ENCODE measurements at places on chromosomes 1 and 21.

DNA sequence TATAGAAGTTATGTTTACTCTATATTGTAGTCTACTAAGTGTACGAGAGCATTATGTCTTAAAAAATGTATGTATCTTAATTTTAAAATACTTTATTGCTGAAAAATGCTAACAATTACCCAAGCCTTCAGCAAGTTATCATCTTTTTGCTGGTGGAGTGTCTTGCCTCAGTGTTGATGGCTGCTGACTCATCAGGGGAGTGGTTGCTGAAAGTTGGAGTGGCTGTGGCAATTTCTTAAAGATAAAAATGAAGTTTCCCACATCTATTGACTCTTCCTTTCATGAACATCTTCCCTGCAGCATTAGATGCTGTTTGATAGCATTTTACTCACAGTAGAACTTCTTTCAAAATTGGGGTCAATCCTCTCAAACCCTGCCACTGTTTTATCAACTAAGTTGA, 95.8 kb downstream of the CDC7 start:
- peak; percentile 57 for DNase-seq

- DNase-seq, result no peak
Measured at GRCh38 chr1:87134625-87135328, 193.9 kb upstream of the LMO4 start.

- no peak for DNase-seq
Measured at GRCh38 chr1:15452866-15453571, 3.5 kb upstream of the CELA2A start.

GRCh38 chr1:10727751-10728232, 68.7 kb downstream of the CASZ1 start:
- DNase-seq, result no peak

DNA sequence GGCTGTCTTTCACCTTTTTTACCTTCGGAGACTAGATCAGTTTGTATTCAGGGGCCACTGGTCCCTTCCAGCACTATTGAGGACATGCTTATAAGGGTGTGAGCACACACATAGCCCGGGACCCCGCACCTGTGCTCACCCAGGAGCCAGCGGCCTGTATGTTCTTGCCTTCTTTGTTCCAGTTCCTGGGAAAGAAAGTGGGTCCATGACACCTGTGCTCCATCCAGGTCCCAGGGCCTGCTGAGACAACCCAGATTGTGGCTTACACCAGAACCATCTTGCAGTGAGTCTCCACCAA, 207.8 kb downstream of the TOMM20 start:
- no peak for DNase-seq

GRCh38 chr1:233183226-233184020, 112.1 kb downstream of the PCNX2 start:
- DNase-seq, result peak; percentile 56

GRCh38 chr1:23619299-23620188, 60.2 kb upstream of the ID3 start:
- DNase-seq, result no peak

All from fibroblast of skin of right quadriceps (primary cell).